B cell (primary cell): ENCODE measurements at places on chromosomes 2 and 18. TPM values are rescaled to one million over a fixed set of nuclear protein-coding genes. Genes with fewer than 3 reads are reported as not detected.
A peak's percentile ranks its signal among the peaks of the same experiment; 100 is the strongest.

DNA sequence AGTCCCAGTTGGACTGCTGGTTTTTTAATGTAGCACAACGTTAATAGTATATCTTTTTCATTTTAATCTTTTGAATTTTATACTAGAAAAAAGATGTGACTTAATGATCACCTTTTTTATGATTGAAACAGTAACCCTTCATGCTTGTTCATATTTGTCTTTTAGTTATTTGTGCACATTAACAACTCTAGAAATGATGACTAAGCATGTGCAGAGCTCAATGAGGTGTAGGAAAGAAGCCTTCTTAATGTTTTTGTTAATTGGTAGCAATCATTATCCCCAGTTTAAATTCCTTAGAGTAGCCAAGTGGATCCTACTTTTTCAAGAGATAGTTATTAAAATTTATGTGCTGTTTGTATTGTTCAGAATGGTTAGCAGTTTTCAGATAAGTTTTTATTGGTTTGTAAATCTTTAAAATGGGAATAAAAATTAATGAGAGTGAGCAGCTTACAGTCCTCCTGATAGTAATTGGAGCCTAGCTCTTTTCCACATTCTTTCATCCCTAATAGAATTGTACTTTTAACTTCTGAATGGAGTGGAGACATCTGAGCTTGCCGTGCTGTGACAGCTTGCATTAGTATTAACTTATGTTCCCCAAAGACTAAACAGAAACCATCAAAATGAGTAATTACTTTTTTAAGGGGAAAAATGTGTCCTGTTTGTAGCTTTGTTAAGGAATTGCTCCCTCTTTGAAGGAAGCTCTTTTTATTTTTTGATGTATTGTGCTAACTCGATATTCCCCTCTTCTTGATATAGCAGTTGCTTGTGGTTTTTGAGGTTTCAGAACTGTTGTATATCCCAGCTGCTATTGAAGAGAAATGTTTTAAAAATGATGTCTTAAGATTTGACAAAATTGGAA, 17.3 kb downstream of the PIK3C3 start:
- H3K4me1 ChIP-seq = no peaks in the 10 kb centered on the region
- no peak overlapping the region for H3K4me3 ChIP-seq
- no peak overlapping the region for H3K27ac ChIP-seq
- no peak for DNase-seq
- H3K36me3 ChIP-seq = peaks cover 5% of the 10 kb centered on the region

DNA sequence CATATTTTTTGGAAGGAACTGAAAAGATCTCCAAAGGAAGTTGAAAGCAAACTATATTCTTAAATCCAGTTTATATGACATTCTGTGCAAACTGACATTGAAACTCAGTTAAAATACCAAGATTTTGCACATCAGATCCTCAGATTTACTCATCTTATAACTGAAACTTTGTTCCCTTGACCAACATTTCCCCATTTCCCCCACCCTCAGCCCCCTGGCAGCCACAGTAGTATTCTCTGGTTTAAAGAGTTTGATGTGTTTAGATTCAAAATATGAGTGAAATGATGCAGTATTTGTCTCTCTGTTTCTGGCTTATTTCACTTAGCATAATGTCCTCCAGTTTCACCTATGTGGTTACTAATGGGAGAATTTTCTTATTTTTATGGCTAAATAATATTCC, 99.2 kb upstream of the ITGA4 start:
- H3K27ac ChIP-seq = no peak overlapping the region
- H3K4me3 ChIP-seq = no peak overlapping the region
- no peaks in the 10 kb centered on the region for H3K36me3 ChIP-seq
- H3K4me1 ChIP-seq = peaks cover 2% of the 10 kb centered on the region

DNA sequence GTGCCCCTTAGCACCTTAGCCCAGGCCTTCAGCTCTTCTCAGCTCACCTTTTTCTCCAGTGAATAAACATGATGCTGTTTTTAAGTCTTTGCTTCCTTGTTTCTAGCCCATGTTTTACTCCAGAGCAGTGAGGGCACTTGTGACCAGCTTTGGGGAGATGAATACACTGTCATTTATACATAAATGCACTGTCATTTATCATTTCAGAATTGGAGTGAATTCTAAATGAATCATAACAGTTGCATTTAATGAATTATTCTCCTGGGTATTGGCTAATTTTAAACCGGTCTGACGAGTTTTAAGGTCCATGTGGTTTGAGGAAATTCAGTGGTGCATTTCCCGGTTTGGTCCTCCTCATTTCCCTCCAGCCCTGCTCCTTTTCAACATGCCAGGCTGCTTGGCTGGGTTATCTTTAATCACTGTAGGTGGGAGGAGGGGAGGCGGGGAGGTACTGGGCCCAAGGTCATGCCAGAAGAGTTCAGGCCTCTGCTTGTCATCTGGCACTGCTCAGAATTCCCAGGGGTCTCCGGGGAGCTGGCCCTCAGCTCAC, 23.9 kb downstream of the PRKCE start:
- no peak overlapping the region for H3K27ac ChIP-seq
- H3K27me3 ChIP-seq = no peaks in the 10 kb centered on the region
- H3K4me1 ChIP-seq = peaks cover 14% of the 10 kb centered on the region
- peaks cover 3% of the 10 kb centered on the region for H3K36me3 ChIP-seq

GRCh38 chr2:223954401-223954800, 2.9 kb upstream of the MRPL44 start:
- no peaks in the 10 kb centered on the region for H3K27me3 ChIP-seq
- H3K4me1 ChIP-seq = peaks cover 50% of the 10 kb centered on the region
- no peak overlapping the region for H3K4me3 ChIP-seq
- H3K27ac ChIP-seq = no peak overlapping the region
- no peak for DNase-seq

DNA sequence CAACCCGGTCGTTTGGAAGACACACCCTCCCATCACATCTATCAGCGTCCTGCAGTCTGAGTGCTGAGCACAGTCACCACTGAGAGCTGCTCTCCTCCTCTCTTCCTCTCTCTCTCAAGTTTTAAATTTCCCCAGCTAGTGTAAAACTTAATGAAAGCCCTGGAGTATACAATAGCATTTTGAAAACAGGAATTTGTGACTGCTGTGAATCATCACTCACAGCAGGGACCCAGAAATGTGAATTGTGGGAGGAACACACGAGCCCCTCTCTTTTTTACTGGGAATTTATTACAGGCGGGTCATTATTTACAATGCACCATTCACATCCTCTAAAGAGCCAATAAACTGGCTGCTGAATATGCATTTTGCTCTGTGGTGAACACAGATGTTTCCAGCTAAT, 185.0 kb upstream of the SMIM21 start:
- H3K4me1 ChIP-seq = no peaks in the 10 kb centered on the region
- H3K4me3 ChIP-seq = no peak overlapping the region
- DNase-seq = no peak
- no peaks in the 10 kb centered on the region for H3K27me3 ChIP-seq

Gene CRYGD
- not detected in 2 replicates for total RNA-seq

Gene TUBB6
- 30.4 and 32.6 TPM in 2 replicates for total RNA-seq

GRCh38 chr2:70898363-70899240, 37.1 kb upstream of the ATP6V1B1 start:
- H3K36me3 ChIP-seq = no peaks in the 10 kb centered on the region
- peaks cover 29% of the 10 kb centered on the region for H3K4me1 ChIP-seq
- no peak overlapping the region for H3K27ac ChIP-seq
- H3K27me3 ChIP-seq = no peaks in the 10 kb centered on the region
- no peak overlapping the region for H3K4me3 ChIP-seq
- peak; percentile 16 for DNase-seq

GRCh38 chr18:48945953-48946217, 4.9 kb downstream of the SMAD7 start:
- no peaks in the 10 kb centered on the region for H3K27me3 ChIP-seq
- H3K4me3 ChIP-seq = no peak overlapping the region
- no peaks in the 10 kb centered on the region for H3K36me3 ChIP-seq
- H3K4me1 ChIP-seq = peaks cover 56% of the 10 kb centered on the region
- no peak overlapping the region for H3K27ac ChIP-seq

Gene GALNT13
- not detected in 2 replicates for total RNA-seq

Gene CYTIP
- total RNA-seq = 327 and 358 TPM in 2 replicates

- DNase-seq = no peak
- no peaks in the 10 kb centered on the region for H3K36me3 ChIP-seq
- peaks cover 34% of the 10 kb centered on the region for H3K4me1 ChIP-seq
- peak overlapping the region; percentile 60 for H3K4me3 ChIP-seq
- peak overlapping the region; percentile 66 for H3K27ac ChIP-seq
- no peaks in the 10 kb centered on the region for H3K27me3 ChIP-seq
These were observed 465 bp upstream of the PLEKHA3 start for GRCh38 chr2:178479758-178480226.

- H3K4me3 ChIP-seq = no peak overlapping the region
- H3K4me1 ChIP-seq = no peaks in the 10 kb centered on the region
- H3K27ac ChIP-seq = no peak overlapping the region
- no peak for DNase-seq
These were observed 43.3 kb upstream of the SERPINB2 start for GRCh38 chr18:63844254-63844653.

Gene SLC35G4
- not detected in 2 replicates for total RNA-seq

DNA sequence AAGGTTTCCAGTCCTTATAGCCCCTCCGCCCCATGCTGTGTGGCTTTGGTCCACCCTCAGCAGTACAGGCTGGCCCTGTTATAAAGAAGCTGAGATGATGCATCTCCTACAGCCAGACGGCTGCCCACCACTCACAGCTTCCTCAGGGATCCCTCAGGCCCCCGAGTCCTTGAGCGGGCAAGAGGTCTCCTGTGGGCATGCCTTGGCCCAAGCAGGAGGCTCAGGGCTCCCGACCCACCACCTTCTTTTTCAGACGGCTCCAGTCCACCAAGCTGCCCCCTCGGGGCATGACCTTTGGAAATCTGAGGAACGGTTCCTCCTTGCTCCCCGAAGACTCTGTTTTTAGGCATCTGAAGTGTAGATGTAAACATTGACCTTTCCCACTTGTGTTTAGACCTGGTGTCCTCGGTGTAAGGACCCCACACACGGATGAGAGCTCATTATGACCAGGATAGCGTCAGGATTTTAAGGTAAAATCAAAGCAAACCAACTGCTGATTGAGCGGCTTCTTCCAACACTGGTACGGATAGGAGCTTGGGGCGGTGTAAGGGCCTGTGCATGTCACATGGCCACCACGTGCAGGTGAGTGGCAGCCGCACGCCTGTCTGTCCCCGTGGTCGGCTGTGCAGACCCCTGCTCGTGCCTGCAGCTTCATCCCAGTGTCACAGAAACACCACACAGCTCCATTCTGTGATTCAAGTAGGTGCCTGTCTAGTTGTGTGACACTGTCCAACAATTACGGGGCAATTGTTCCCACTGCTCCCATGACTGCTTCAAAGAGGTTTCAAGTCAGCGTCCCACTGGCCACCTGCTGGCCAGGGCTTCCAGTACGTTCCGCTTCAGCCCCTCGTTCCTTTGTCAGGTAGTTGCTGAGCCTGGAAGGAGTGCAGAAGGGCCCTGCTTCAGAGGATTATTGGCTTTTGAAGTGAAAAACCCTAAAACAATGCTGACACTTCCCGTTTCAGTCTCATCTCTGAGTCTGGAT, 74.7 kb downstream of the NDUFA10 start:
- no peak for DNase-seq
- no peak overlapping the region for H3K4me3 ChIP-seq
- peaks cover 1% of the 10 kb centered on the region for H3K4me1 ChIP-seq
- H3K27ac ChIP-seq = no peak overlapping the region
- no peaks in the 10 kb centered on the region for H3K36me3 ChIP-seq

GRCh38 chr2:29834624-29835023, 86.8 kb downstream of the ALK start:
- no peak for DNase-seq
- H3K36me3 ChIP-seq = no peaks in the 10 kb centered on the region
- no peak overlapping the region for H3K27ac ChIP-seq
- no peaks in the 10 kb centered on the region for H3K4me1 ChIP-seq
- H3K4me3 ChIP-seq = no peak overlapping the region

- no peaks in the 10 kb centered on the region for H3K27me3 ChIP-seq
- H3K27ac ChIP-seq = no peak overlapping the region
- no peak for DNase-seq
- peaks cover 2% of the 10 kb centered on the region for H3K36me3 ChIP-seq
- H3K4me1 ChIP-seq = no peaks in the 10 kb centered on the region
These were observed 11.3 kb downstream of the VRK2 start for GRCh38 chr2:58057707-58058530.

Gene ITGB6
- not detected in 2 replicates for total RNA-seq

- no peak for DNase-seq
- H3K27me3 ChIP-seq = no peaks in the 10 kb centered on the region
- no peaks in the 10 kb centered on the region for H3K4me1 ChIP-seq
- no peak overlapping the region for H3K27ac ChIP-seq
These were observed 25.0 kb downstream of the FAM171B start for GRCh38 chr2:186718903-186719302.

DNA sequence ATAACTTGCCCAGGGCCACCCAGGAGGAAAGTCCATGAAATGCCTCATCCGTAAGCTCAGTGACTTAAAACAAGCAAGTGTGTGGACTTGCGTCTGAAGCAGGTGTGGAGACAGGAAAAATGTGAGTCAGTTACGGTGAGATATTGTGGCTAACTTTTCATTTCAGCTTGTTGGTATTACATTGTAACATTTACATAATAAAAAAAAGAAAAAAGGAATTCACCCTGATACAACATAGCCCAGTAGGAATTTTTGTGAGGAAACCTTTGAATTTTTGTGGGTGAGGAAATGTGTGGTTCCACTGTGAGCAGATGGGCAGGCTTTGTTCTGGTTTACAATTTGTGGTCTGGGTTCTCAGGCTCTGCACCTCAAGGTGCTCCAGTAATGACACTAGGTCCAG, 33.7 kb upstream of the LYPD6B start:
- no peaks in the 10 kb centered on the region for H3K4me1 ChIP-seq
- no peaks in the 10 kb centered on the region for H3K27me3 ChIP-seq
- H3K27ac ChIP-seq = no peak overlapping the region
- H3K36me3 ChIP-seq = no peaks in the 10 kb centered on the region
- no peak for DNase-seq
- H3K4me3 ChIP-seq = no peak overlapping the region

- no peak for DNase-seq
- no peak overlapping the region for H3K27ac ChIP-seq
- H3K27me3 ChIP-seq = no peaks in the 10 kb centered on the region
- H3K4me3 ChIP-seq = no peak overlapping the region
- H3K36me3 ChIP-seq = no peaks in the 10 kb centered on the region
These were observed 34.6 kb upstream of the RNF125 start for GRCh38 chr18:31983976-31984375.

DNA sequence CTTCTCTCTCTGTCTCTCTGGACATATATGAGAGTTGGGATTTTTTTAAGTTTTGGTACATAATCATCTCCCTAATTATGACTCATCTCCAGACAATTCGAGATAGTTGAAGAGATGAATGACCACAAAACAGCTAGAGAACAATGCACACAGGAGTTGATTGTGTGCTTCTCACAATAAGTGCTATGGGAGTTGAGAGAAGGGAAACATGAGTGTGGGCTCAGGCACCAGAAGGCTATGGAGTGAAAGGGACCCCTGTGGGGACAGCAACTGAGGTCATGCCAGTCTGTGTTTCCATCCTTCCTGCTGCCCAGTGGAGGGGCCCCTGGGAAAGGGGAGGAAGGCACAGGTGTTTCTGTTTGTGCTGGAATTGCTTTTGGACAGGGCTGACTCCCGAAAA, 6.5 kb upstream of the YWHAQ start:
- no peak overlapping the region for H3K4me3 ChIP-seq
- DNase-seq = no peak
- no peak overlapping the region for H3K27ac ChIP-seq
- H3K4me1 ChIP-seq = no peaks in the 10 kb centered on the region
- H3K36me3 ChIP-seq = no peaks in the 10 kb centered on the region

GRCh38 chr2:118319271-118319684, 231.0 kb downstream of the INSIG2 start:
- peaks cover 4% of the 10 kb centered on the region for H3K27me3 ChIP-seq
- H3K4me1 ChIP-seq = no peaks in the 10 kb centered on the region
